ENCODE measurements at places on chromosomes 13 and 19.

DNA sequence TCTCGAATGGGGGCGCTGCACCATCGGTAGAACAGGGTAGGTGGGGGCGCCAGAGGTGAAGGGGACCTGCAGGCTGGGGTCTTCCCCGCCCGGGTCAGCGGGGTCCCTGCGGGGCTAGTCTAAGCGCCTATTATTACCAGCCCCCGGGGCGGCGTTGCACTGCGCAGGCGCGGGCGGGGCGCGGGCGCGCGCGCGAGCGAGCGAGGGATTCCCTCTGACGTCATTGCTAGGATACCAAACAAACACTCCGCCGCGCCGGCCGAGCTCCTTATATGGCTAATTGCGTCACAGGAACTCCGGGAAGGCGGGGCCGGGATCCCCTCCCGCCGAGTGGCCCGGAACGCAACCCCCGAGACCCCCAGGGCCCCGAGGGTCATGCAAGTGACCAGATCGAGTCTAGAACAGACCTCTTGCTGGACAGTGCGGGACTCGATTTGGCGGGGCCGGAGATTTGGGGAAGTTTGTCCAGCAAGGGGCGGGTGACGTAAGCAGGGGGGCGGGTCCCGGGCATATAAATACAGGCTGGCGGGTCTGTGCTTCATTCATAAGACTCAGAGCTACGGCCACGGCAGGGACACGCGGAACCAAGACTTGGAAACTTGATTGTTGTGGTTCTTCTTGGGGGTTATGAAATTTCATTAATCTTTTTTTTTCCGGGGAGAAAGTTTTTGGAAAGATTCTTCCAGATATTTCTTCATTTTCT, at the start of gene FOSB:
Gene FOSB, plus strand, starts transcription at position 541 of the 703 bp plus-strand sequence. CDS start 591 bp downstream, outside the sequence.
- peak; percentile 82 for DNase-seq

DNA sequence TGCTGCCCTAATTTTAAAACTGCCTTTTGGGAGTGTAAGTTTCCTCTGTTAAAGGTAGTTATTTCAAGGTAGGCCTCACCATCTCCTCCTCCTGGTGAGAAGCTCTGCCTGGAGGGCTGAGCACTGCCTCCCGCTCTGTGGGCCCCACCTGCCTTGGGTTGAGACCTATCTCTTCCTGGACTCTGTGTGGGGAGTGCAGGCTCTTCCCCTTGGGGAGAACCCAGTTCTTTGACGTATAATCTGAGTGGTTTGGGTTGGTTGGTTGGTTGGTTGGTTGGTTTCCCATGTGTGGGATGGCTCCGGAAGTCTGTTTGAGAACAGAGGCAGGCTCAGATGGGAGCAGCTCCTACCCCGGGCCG, 39.1 kb downstream of the ACTN4 start:
- no peak for DNase-seq

GRCh38 chr19:5134691-5135090, 165.8 kb downstream of the KDM4B start:
- DNase-seq, result no peak

- no peak for DNase-seq
Measured at GRCh38 chr13:20126541-20127261, 34.2 kb downstream of the GJA3 start.

- no peak for DNase-seq
Measured at GRCh38 chr19:5096536-5096935, 127.6 kb downstream of the KDM4B start.

- no peak for DNase-seq
Measured at GRCh38 chr13:43676320-43676719, 110.5 kb downstream of the ENOX1 start.

- peak; percentile 56 for DNase-seq
Measured at GRCh38 chr19:35066691-35067563, 25.4 kb downstream of the HPN start.

GRCh38 chr13:70623239-70623638, 515.0 kb upstream of the KLHL1 start:
- DNase-seq, result no peak

GRCh38 chr19:37706052-37706605, 13.4 kb downstream of the ZNF607 start:
- DNase-seq, result no peak

DNA sequence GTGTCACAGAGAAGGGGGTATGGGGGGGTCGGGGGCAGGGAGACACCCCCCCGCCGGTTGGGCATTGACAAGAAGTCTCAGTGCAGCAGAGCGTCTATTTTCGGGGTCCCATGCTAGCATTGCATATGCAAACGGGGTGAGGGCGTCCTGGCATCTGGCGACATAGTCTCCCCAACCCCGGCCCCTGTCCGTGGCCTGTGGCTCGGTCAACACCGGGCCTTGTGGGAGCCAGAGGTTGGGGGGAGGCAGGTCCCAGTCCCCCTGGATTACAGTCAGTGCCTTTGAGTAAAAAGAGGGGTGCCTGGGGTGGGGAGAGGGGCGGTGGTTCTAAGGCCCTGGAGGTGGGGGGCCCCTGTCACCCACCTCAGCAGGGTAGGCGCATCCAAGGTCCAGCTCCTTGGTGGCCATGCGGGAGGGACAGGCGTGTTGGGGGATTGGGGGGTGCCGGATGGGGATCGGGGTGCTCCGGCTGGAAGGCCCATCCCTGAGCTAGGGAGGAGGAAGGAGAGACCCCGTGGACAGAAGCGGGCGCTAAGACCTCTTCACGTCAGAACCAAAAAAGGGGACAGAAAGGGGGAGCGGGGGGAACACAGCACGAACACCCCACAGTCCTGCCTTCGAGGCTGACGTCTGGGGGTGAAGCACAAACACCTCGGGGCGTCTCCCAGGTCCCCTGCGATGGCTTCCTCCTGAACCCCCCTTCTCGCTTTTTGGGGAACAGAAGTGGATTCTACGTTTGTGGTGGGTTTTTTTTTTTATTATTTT, 20.9 kb downstream of the ZBTB7A start:
- no peak for DNase-seq
